SJSA1 (cell line): ENCODE measurements at places on chromosomes 1 and 21. TPM values are rescaled to one million over a fixed set of nuclear protein-coding genes. Genes with fewer than 3 reads are reported as not detected.

Gene SPATA21
- total RNA-seq: not detected in 2 replicates

Gene GJA9
- total RNA-seq: not detected in 2 replicates

Gene LEPR
- total RNA-seq: 5.0 and 8.5 TPM in 2 replicates

GRCh38 chr21:41497008-41497407 lies 10.9 kb downstream of the TMPRSS2 start:
- peaks cover 5% of the 10 kb centered on the region for H3K4me1 ChIP-seq
- no peak overlapping the region for H3K4me3 ChIP-seq

GRCh38 chr1:213968146-213968825 lies 19.5 kb upstream of the PROX1 start:
- no peak overlapping the region for H3K27ac ChIP-seq
- no peaks in the 10 kb centered on the region for H3K36me3 ChIP-seq
- no peak for DNase-seq
- no peaks in the 10 kb centered on the region; the same call in 1 of the 2 replicates for H3K27me3 ChIP-seq
- H3K4me3 ChIP-seq: no peak overlapping the region

Gene NKAIN1
- total RNA-seq: 0.05 TPM in 1 of 2 replicates, not detected in the other

GRCh38 chr1:26861889-26862378 lies 1.0 kb upstream of the SFN start:
- no peak overlapping the region for H3K4me3 ChIP-seq
- no peak overlapping the region for H3K27ac ChIP-seq
- peaks cover 16% of the 10 kb centered on the region for H3K4me1 ChIP-seq
- DNase-seq: no peak
- no peaks in the 10 kb centered on the region for H3K27me3 ChIP-seq

Gene TIPRL
- total RNA-seq: 60.4 and 68.5 TPM in 2 replicates

- H3K27ac ChIP-seq: no peak overlapping the region
- H3K4me1 ChIP-seq: no peaks in the 10 kb centered on the region
- H3K36me3 ChIP-seq: no peaks in the 10 kb centered on the region
- H3K4me3 ChIP-seq: no peak overlapping the region
- no peak for DNase-seq
Observed at GRCh38 chr1:83954166-83954823, 44.6 kb downstream of the TTLL7 start.

- no peaks in the 10 kb centered on the region for H3K27me3 ChIP-seq
- no peak for DNase-seq
- no peak overlapping the region for H3K27ac ChIP-seq
- peaks cover 18% of the 10 kb centered on the region for H3K4me1 ChIP-seq
- no peak overlapping the region for H3K4me3 ChIP-seq
Observed at GRCh38 chr21:39454949-39455668, 3.3 kb downstream of the SH3BGR start.

GRCh38 chr1:167631936-167632614 lies 2.0 kb downstream of the RCSD1 start:
- H3K27ac ChIP-seq: no peak overlapping the region
- H3K4me1 ChIP-seq: no peaks in the 10 kb centered on the region; the same call in 1 of the 2 replicates
- no peak overlapping the region for H3K4me3 ChIP-seq
- DNase-seq: no peak

DNA sequence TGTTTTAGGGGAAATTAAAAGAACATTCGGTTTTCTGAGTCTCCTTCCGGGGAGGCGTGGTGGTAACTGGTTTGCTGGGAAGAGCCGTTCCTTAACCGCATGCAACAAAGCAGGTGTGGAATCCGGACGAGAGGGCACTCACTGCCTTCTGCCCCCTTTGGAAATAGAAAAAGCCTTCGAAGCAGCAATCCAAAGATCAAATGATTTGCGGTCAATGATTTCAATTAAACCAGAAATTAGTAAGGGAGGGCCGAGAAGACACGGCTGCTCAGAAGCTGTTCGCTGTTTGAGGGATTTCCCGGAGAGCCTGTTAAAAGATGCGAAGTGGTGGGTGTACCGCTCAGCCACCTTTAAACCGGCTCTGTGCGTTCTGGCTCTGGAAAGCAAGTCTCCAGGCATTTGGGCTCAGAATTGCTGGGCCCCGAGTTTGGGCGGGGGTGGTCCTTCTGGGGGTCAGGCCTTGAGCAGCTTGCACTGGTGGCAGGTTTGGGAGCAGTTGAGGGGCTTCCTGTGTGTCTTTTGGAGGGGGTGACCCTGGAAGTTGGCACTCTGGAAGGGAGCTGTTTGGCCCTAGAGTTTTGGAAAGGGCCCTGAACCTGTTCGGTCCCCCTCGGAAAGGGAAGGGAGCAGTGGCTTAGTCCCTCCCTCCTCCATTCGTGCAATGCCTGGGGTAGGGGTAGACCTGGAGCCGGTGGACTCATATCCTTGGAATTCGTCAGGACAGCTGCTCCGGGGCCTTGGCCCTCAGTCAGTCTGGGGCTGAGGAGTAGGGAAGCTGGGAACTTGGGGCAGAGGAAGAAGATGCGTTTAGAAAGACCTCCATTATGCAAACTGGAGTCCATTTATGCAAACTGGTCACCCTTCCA lies 3.1 kb downstream of the SIM2 start:
- DNase-seq: no peak
- H3K27me3 ChIP-seq: peaks cover 45% of the 10 kb centered on the region
- H3K4me3 ChIP-seq: no peak overlapping the region
- no peak overlapping the region for H3K27ac ChIP-seq
- peaks cover 17% of the 10 kb centered on the region for H3K4me1 ChIP-seq
- H3K36me3 ChIP-seq: no peaks in the 10 kb centered on the region; the same call in 1 of the 2 replicates

GRCh38 chr1:153733970-153734369 lies 6.1 kb downstream of the INTS3 start:
- no peak overlapping the region for H3K27ac ChIP-seq
- no peaks in the 10 kb centered on the region for H3K27me3 ChIP-seq
- 0 out of 2 replicates have a peak, but pooled peaks cover 2% of the 10 kb centered on the region for H3K4me1 ChIP-seq
- no peak overlapping the region for H3K4me3 ChIP-seq
- DNase-seq: no peak

GRCh38 chr1:207910591-207911354 lies at the start of gene CD34:
Gene CD34, minus strand, starts transcription at chr1:207911125. Its CDS starts 45 bp downstream, at chr1:207911080.
- no peaks in the 10 kb centered on the region for H3K36me3 ChIP-seq
- DNase-seq: no peak
- H3K4me3 ChIP-seq: peak within 1 kb of the TSS; percentile 24
- H3K27me3 ChIP-seq: no peaks in the 10 kb centered on the region
- no peak within 1 kb of the TSS for H3K27ac ChIP-seq
- peaks cover 10% of the 10 kb centered on the region for H3K4me1 ChIP-seq

Gene RC3H1
- 15.0 and 79.1 TPM in 2 replicates for total RNA-seq
